Lung (tissue), 17 donors: ENCODE measurements at places on chromosomes 7 and 10. TPM values are rescaled to one million over a fixed set of nuclear protein-coding genes. Genes with fewer than 3 reads are reported as not detected.

GRCh38 chr7:76057813-76058145 is 9.9 kb downstream of the MDH2 start:
- no peak overlapping the region for H3K27ac ChIP-seq
- no peak for DNase-seq
- H3K36me3 ChIP-seq: peaks cover 6% of the 10 kb centered on the region

DNA sequence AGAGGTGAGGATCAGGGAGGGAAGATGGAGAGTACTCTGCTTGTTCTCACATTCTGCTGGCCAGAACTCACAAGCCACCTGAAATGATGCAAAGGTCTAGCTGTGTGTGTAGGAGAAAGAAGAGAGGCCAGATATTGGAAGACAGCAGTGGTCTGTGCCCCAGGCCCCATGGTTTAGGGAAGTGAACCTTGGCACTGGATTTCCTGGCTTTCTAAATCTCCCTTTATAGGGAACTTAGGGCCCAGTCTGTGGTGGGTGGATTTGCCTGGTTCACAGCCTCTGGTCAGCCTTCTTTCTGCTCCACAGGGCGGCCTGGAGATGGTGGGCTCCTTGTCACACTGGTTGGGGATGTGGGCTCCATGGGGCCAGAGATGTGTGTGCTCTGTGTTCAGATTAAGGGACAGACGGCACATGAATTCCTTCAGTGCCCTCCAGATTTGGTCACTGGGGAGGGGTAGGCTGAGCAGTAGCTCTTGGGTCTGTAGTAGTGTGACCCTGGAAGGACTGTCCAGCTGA is 9.5 kb upstream of the SH2D4B start:
- no peak overlapping the region for H3K27ac ChIP-seq
- no peak for DNase-seq
- H3K36me3 ChIP-seq: no peaks in the 10 kb centered on the region
- peaks cover 14% of the 10 kb centered on the region for H3K4me1 ChIP-seq
- no peak overlapping the region for H3K4me3 ChIP-seq
- no peaks in the 10 kb centered on the region for H3K27me3 ChIP-seq

The CALHM1 gene
- not detected for total RNA-seq

DNA sequence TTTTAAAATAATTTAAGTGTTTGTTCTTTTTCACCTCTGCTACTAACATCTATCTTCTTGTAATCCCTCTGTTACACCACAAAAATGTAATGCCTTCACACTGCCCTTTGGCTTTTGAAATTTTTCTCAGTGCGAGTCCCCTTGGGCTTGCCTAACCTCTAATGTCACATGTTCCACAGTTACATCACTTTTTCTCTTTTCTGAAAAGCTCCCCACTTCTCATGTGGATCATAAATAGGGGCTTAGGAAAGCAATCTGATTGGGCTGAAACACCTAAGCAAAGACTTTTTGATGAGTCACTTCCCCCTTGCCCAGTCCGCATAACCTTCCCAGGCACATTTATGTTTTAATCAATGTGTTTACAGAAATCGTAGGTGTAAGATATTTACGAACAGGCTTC is 288.2 kb downstream of the IPMK start:
- H3K4me3 ChIP-seq: no peak overlapping the region
- no peak for DNase-seq
- no peaks in the 10 kb centered on the region for H3K4me1 ChIP-seq
- H3K27ac ChIP-seq: no peak overlapping the region
- no peaks in the 10 kb centered on the region for H3K27me3 ChIP-seq
- no peaks in the 10 kb centered on the region for H3K36me3 ChIP-seq

- no peaks in the 10 kb centered on the region for H3K4me1 ChIP-seq
- no peak for DNase-seq
- no peak overlapping the region for H3K4me3 ChIP-seq
- no peaks in the 10 kb centered on the region for H3K36me3 ChIP-seq
- no peaks in the 10 kb centered on the region for H3K27me3 ChIP-seq
Observed at GRCh38 chr7:115965236-115965635, 65.3 kb downstream of the TFEC start.

DNA sequence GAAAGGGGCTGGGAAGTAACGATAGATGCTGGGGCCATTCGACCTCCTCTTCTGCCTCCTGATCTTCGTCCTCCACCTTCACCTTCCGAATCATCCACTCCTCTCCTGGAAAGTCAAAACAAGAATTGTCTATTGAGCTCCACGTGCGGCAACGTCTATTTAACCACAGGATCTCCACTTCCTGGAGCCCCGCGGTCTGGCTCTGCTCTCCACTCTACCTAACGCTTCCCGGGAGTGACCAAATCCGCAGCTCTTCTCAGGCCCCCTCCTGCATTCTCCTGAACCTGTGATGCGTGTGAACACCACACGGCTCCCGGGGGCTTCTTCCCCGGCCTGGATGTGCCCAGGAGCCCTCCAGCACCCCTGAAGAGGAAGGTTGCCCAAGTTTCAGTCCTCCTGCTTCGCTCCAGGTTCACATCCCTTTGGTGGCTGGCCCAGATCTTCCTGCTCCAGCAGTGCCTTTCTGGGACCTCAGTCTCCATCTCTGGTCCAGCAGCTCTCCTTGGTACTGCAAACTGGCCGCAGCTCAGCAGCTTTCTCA is 7.2 kb downstream of the ZNF467 start:
- H3K4me3 ChIP-seq: no peak overlapping the region
- no peak for DNase-seq
- no peaks in the 10 kb centered on the region for H3K36me3 ChIP-seq
- peaks cover 22% of the 10 kb centered on the region for H3K27me3 ChIP-seq
- H3K27ac ChIP-seq: no peak overlapping the region

DNA sequence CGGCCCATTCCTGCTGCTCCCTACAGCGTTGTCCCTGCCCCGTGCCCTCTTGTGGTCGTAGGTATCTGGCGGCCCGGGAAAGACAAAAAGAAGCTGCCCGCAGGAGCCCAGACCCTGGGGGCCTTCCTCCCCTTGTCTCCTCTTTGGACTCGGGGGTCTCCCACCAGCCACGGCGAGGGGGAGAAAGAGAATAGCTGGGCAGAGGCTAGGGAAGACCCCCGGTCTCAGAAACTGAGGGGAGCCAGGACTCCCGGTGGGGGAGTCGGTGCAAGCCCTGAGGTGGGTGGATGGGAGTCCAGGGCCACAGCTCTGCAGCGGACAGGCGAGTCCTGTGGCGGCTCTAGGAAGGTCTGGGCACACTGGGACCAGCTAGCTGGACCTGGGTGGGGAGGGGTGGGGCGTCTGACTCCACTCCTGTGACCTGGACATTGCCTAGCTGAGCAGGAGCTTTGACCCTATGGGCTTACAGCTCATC is 1.3 kb upstream of the SH2D4B start:
- no peak overlapping the region for H3K27ac ChIP-seq
- H3K4me1 ChIP-seq: peaks cover 4% of the 10 kb centered on the region
- H3K27me3 ChIP-seq: no peaks in the 10 kb centered on the region
- no peaks in the 10 kb centered on the region for H3K36me3 ChIP-seq

DNA sequence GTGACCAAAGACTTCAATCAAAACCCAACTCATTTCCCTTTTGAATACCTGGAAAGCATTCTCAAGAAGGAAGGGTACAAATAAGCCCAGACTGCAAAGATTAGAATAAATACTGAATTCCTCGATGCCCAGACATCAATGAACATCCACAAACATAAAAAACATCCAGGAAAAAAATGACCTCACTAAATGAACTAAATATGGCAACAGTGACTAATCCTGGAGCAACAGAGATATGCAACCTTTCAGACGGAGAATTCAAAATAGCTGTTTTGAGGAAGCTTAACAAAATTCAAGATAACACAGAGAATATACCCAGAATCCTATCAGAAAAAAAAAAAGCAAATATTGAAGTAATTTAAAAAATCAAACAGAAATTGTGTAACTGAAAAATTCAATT is 43.2 kb downstream of the PCLO start:
- H3K4me1 ChIP-seq: no peaks in the 10 kb centered on the region
- no peak overlapping the region for H3K27ac ChIP-seq
- no peak overlapping the region for H3K4me3 ChIP-seq
- H3K36me3 ChIP-seq: no peaks in the 10 kb centered on the region

DNA sequence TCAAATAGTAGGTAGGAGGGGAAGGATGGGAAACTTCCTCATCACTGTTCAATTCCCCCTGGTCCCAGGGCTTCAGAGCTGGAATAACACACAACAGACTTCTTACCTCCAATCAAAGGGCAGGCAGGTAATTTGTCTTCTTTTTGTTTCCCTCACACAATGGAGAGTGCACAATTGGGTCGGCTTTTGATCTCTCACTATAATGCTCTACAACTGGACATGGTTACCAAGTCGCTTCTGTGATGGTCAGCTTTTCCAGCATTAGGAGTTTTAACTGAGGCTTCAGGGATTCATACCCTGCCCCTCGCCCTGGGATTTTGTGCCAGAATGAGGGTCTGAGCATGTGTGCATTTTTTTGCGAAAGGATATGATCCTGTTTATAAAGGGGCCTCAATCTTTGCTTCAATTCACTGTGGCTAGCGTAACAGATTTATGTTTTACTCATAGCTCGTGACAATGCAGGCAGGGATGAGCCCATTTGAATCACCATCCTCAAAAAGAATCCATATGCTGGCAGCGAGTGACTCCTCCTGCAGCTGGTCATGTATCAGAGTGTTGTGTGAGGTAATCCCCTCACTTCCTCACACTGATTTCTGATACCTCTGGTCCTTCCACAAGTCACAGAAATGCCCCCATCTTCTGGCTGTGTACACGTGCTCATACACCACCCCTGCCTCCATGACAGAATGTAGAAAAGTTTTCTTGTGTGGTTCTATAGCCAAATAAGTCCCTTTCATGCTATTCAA is 189.6 kb downstream of the CTTNBP2 start:
- no peak overlapping the region for H3K4me3 ChIP-seq
- no peak for DNase-seq
- no peaks in the 10 kb centered on the region for H3K36me3 ChIP-seq
- H3K27me3 ChIP-seq: no peaks in the 10 kb centered on the region
- H3K27ac ChIP-seq: no peak overlapping the region
